ENCODE measurements at places on chromosomes 2 and 18.
A peak's percentile ranks its signal among the peaks of the same experiment; 100 is the strongest.

GRCh38 chr2:150472511-150472899 is 15.0 kb downstream of the RND3 start:
- DNase-seq: no peak

DNA sequence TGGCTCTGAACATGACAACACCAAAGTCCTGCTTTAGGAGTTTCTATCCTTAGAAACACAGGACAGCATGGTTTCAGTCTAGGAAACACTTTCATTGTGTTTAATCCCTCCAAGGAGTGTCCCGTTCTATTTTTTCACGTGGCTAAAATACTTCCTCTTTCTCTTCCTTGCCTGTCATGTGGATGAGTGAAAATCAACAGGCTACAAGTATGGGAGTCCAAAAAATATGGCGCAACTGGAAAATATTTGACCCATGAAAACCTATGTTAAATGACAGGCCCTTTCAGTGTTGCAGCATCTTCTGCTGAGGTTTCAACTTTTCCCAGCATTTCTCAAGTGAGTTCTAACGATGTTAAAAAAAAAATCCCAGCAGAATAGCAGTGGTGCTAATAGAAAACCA is 146.3 kb downstream of the LAMA3 start:
- no peak for DNase-seq

- DNase-seq: peak; percentile 15
These were observed 43.3 kb upstream of the PLB1 start for GRCh38 chr2:28452534-28453081.

- no peak for DNase-seq
These were observed 124.6 kb upstream of the CD302 start for GRCh38 chr2:159922563-159922962.

- no peak for DNase-seq
These were observed 157.6 kb downstream of the HAUS1 start for GRCh38 chr18:46261799-46262198.

- DNase-seq: no peak
These were observed 37.5 kb upstream of the DLX1 start for GRCh38 chr2:172047566-172048507.

DNA sequence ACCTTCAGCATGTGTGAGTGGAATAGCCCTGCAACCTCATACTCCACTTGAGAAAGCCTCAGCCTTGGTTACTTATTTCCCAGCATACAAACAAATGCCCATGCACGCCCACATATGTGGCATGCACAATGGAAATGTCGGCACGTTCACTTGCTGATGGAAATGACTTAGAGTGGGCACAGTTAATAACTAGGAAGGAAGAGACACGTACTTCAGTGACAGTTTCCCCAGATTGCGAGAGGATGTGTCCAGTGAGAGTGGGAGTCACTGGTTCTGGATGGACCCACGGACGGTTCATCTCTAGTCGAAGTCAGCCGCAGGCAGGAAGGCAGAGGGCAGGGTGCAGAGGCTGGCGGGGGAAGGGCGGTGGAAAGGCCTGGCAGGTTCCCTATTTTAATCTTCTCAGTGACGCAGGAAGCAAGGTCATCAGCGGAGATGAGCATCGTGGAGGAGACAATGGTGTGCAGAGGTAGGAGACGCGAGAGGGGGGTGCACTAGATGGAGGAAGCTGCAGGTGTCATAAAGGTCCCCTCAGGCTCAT is 350.7 kb upstream of the MYT1L start:
- DNase-seq: no peak

- DNase-seq: peak; percentile 72
These were observed 49.9 kb upstream of the RTN4 start for GRCh38 chr2:55099878-55100820.

- no peak for DNase-seq
These were observed 197.4 kb upstream of the FAM98A start for GRCh38 chr2:33796511-33796910.

GRCh38 chr2:155250800-155251199 is 552.3 kb downstream of the KCNJ3 start:
- DNase-seq: no peak

- no peak for DNase-seq
These were observed 24.5 kb upstream of the PEX13 start for GRCh38 chr2:60992985-60993392.

GRCh38 chr2:9594366-9595054 is 36.3 kb downstream of the YWHAQ start:
- peak; percentile 60 for DNase-seq

DNA sequence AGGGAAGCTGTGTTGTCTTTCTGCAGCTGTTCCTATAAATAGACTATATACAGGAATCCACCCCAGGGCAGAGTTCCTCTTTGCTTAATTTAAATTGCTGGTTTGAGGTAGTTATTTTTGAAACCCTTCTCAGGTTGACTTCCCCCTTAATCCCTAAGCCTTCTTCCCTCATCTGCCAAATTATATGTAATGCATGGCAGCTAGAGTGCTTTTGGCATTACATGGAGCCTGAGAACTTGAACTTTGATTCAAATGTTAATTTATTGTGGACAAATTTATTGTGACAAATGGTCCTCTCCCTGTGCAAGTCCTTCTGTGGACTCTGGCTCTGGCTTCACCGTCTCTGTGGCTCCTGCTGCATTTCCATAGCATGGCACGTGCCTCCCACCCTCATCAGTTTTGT is 29.2 kb downstream of the MYO1B start:
- DNase-seq: no peak

DNA sequence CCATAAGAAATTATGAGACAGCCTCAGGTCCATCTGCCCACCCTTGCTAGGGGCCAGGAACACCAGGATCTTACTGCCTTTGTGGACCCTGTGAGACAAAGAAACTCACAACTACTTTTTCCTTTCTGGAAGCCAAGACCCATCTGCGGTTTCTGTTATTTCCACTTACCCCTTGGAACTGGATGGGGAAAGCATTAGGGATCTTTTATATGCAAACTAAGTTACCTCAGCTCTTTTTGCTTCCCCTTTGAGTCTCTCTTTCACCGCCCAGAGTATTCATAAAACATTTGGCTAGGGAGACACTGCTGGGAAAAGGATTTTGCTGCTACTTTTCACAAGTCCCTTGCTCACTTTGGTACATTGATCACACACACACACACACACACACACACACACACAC is 95.7 kb downstream of the ZNF385B start:
- DNase-seq: no peak

GRCh38 chr2:238848976-238849853 is 1.3 kb downstream of the TWIST2 start:
- no peak for DNase-seq

DNA sequence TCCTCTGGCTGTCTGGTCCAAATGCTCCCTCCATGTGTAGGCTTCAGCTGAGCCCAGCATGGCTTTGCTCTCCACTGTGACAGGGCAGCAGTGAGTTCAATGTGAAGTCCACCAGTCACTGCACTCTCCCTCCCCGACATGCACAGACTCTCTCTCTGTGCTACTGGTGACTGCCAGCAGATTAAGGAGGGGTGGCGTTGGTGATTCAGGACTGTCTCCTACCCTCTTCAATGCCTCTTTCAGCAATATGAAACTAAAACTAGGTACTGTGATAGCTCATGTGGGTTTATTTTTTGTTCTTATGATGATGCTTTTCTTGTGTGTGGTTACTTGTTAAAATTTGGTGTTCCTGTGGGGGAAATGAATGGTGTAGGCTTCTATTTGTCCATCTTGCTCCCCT is 201.0 kb upstream of the RBMS1 start:
- DNase-seq: no peak

- no peak for DNase-seq
These were observed 309.5 kb upstream of the CCDC68 start for GRCh38 chr18:55268628-55269275.

GRCh38 chr2:134897932-134898331 is 20.7 kb upstream of the CCNT2 start:
- DNase-seq: no peak

DNA sequence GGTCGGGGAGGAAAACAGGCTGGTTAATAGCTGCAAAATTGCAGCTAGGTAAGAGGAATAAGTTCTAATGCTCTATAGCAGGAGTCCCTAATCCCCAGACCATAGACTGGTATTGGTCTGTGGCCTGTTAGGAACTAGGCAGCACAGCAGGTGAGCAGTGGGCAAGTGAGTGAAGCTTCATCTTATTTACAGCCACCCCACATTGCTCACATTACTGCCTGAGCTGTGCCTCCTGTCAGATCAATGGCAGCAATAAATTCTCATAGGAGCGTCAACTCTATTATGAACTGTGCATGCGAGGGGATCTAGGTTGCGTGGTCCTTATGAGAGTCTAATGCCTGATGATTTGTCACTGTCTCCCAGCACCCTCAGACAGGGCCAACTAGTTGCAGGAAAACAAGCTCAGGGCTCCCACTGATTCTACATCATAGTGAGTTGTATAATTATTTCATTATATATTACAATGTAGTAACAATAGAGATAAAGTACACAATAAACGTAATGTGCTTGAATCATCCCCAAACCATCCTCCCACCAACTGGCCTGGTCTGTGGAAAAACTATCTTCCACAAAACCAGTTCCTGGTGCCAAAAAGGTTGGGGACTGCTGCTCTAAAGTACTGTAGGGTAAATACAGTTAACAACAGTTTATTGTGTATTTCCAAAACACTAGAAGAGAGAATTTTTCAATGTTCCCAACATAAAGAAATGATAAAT is 91.7 kb upstream of the TFCP2L1 start:
- DNase-seq: no peak

DNA sequence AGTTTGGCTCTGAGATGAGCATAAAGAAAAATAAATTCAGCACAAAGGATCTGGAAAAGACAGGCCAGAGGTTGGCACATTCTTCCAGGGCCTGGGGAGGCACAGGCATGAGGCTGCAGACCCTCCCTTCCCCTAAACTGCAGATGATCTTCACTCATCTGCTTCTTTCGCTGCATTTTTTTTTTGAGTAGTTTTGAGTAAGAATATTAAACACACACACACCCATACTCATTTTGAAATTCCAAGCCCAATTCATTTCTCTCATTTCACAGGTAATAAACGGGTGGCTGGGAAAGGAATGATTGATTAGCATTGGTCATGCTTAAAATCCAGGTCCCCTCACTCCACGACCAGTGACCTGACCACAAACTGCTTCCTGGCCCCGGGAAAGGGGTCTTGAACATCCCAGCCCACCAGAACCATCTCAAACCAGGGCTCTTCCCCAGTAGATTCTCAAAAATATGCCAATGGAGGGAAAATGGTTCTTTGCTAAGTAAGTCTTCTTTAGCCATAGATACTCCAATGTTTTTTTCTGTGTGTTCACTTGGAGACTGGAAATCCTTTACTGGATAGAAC is 219.6 kb downstream of the ANAPC1 start:
- no peak for DNase-seq

DNA sequence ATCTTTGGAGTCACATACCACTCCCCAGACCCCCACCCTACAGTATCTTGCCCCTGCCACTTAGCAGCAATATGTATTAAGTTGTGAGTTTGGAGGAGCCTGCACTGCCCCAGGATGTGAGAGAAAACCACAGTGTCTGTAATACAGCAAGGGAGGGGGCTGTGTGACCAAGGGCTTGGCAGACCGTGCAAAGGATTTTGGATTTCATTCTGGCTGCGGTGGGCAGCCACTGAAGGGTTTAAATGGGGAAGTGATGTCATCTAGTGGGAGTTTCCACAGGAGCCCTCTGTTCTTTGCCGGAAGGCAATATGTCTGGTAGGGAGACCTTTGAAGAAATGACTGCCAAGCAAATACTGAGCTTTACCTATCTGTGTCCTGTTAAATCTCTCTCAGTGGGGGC is 202.4 kb downstream of the FHOD3 start:
- no peak for DNase-seq

GRCh38 chr2:213079756-213080155 is 71.7 kb downstream of the IKZF2 start:
- no peak for DNase-seq

DNA sequence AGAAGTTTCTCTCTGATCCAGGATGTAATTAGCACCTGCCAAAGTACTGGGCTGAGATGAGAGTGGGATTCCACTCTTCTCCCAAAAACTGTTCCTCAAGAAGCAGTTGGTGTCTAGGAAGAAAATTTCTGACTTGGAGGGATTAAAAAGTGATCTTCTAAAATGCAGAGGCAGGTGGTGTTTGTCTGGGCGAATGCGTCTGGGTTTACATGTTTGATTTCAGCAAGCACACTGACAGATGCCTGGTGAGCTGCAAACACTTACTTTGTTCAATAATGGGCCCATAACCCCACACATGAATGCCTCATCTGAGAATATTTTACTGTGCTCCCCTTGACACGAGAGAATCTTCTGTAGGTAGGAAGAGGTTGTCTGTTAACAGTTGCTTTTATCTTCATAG is 24.3 kb upstream of the KCNF1 start:
- DNase-seq: no peak

DNA sequence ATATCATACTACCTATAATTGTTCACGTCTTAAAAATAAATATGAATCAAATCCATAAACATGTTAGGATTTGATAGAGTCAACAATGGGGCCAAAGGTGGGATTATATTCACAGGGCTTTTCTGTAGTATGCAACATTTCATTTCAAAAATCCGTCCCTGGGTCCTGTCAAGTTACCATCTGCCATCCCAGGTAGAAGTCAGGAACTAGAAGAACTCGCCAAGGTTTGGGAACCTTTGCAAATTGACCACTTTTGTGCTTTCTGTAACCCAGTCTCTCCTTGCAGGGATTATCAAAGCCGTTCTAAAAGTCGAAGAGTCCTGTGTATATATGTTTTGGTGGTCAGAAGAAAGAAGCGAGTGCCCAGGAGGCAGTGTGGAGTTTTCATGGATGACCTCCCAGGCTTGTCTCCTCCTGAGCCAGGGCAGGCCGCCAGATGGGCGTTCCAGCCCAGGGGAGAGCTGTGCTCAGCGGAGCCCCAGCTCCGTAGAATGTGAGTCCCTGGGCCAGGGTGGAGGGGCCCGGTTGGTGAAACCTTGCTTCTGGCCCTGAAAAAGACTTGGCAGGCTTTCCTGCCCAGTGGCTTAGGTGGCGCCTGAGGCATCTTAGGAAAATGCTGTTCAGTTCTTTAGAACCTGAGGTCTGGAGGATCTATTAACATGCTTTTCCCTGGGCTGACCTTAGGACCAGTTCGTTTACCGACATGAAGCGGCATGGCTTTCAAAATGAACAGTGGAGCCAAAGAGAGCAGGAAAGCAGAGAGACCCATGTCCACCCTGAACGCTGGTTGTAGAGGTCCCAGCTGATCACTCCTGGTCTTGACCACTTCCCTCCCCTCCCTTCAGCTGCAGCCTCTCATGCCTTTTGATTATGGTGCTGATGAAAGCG is 69.2 kb downstream of the LONRF2 start:
- DNase-seq: no peak

DNA sequence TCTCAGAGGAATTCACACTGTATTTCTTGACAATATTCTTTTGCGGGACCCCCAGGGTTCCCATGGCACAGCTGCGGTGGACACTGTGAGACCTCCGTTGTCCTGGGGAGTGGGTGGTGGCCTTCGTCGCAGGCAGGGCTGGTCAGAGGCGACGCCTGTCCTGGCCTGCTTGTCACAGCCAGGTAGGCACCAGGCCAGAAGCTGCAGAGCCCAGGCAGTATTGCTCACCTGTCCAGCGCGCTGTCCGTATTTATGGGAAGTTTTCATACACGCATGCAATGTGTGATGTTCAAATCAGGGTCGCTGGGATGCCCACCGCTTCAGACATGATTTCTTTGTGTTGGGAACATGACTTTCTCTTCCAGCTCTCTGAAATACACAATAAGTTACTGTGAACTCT is 126.6 kb downstream of the RTP5 start:
- DNase-seq: no peak

GRCh38 chr18:61528961-61529360 is 195.7 kb downstream of the CDH20 start:
- no peak for DNase-seq
